RCC 7860 (cell line): ENCODE measurements at places on chromosomes 4 and X.

GRCh38 chr4:19194672-19195071, 1057.0 kb upstream of the SLIT2 start:
- no peak for DNase-seq

DNA sequence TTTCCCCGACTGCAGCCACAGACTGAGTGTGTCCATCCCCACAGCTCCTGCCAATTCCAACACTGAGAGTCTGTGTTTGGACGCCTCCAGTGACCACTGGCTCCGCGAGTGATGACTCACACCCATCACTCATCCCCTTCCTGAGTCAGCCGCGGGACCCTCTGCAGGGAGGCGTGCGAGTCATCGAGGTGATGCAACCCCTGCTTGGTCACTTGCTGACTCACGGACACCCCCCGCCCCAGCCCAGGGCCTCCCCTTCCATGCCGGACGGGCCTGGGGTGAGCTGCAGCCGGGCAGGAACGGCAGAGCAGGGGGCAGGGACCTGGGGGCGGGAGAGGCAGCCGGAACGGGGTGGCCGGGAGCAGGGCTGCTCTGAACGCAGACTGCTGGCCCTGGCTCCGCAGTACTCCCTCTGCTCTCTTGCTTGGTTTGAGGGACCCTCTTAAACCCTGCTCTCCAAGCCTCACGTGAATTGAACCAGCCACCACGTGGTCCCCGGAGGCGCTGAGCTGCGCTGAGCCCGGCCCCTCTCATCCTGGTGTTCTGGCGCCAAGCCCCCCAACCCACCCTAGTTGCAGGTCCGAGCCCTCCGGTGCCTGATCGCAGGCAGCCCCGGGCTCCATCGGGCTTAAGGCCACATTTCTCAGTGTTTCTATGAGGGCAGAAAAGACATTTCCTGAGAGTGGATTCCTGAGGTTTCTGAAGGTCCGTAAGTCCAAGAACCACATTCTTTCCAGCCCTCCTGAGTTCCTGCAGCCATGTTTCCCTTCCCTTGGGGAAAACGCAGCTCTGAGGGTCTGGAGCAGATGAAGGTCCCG, 32.4 kb downstream of the FGFRL1 start:
- peak; percentile 99 for DNase-seq

DNA sequence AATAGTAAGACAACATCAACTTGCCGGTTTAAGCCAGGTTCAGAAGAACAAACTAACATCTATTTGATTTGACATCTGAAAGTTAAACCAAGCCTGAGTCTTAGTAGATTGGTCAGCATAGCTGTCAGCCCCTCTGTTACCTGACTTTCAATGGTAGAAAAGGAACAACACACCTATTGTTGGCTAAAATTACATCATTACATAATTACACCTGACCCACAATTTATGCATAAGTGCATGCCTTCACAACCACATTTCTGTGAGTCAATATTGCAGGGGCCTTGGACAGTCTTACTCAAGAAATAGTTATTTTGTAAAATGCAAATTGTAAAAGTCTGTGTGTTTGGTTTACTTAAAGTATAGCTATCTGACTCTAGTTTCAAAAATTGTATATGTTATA, 36.2 kb downstream of the EGFL6 start:
- DNase-seq = no peak

DNA sequence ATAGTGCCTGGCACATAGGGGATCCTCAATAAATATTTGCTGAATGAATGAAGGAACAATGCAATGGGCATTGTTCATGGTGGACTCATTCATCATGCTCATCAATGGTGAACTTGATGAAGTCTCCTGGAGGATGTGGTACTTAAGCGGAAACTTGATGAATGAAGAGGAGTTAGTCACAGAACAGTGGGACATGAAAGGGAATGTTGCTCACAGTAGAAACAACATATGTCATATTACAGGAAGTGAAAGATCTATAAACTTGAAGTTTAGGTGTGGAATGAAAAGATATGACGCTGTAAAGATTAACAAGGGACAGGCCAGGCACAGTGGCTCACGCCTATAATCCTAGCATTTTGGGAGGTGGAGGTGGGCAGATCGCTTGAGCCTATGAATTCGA, 224.1 kb downstream of the PPP3CA start:
- no peak for DNase-seq

DNA sequence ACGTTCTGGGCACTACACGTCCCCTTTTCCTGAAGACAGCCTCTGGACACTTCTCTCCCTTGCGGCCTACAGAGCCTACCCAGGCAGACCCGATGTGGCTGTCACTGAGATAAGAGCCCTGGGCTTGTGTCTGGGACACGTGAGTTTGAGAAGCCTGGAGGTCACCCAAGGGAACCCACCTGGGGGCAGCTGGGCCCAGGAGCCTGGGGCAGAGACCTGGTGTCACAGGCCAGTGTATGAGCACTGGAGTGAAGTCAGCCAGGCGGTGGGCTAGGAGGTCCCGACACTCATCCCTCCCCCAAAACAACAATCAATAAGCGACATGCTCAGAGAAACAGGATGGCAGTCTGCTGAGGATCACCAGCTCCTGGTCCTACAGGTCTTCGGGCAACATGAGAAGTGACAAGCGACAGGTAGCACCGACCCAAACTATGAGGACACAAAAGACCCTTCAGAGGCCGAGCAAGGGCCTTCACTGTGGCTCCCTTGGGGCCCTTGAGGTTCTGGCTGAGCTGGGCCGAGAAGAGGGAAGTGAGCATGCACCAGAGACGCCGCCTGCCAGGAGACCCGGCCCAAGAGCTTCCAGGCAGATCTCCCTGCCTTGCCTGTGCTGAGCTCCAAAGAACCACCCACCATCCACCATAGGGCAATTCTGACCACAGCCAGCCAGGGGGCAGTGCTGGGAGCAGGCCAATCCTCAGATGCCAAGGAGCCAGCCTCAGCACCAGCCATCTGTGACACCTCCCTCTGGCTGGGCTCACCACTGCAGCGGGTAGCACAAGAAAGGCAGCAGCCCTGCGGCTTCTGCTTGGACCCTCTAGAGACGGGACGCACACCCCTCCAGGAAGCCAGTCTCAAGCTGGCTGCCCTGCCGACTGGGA, 11.0 kb upstream of the DUSP9 start:
- DNase-seq = peak; percentile 36

DNA sequence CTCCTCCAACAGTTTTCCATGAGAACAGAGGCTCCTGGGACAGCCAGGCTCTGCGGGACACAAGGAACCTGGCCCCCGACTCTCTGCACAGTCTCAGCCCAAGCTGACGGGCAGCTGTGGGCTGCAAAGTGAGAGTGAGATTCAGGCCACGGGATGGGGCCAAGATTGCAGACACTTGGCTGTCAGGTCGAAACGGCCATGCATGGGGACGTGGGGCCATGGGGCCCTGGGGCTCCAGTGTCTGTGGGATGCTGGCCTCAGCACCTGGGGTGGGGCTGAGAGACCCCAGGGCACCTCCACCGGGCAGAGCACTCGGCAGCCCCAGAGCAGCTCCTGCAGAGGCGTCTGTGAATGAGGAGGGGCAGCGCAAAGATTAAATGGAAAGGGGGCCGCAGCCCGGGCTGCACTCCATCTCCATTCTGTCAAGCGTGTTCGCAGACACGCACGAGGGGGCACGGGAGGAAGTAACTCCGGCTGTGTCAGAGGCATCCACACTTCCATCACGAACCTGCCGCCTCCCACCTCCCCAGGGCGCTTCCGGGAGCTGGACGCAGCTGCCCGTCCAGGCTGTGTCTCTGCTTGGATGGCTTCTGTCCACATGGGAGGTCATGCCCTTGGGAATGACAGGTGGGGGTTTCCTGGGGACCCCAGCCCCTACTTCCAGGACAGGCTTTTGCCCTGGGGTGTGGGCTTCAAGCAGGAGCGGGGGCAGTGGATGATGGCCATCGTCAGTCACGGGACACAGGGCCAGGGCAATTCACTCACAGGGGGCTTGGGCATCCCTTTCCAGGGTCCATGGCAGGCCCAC, 82.8 kb upstream of the NKX1-1 start:
- no peak for DNase-seq

GRCh38 chrX:57929373-57929772, 19.1 kb upstream of the ZXDA start:
- no peak for DNase-seq

DNA sequence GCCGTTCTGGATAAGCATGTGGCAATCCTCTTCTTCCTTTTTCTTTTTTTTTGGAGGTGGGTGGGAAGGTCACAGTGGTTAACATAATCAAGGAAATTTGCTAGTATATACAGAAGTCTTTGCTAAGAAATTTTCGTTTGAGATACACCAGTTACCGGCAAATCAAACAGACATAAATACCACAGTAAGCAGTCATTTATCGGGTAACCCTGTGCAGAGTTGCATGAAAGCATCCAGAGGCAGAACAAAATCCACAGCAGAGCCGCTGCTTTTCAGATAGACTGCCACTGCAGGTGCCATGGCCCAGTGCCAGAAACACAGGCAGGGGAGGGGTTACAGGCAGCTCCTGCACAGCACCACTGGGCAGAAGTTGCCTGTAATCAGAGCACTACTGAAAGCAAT, 179.1 kb upstream of the MAB21L2 start:
- DNase-seq = no peak

DNA sequence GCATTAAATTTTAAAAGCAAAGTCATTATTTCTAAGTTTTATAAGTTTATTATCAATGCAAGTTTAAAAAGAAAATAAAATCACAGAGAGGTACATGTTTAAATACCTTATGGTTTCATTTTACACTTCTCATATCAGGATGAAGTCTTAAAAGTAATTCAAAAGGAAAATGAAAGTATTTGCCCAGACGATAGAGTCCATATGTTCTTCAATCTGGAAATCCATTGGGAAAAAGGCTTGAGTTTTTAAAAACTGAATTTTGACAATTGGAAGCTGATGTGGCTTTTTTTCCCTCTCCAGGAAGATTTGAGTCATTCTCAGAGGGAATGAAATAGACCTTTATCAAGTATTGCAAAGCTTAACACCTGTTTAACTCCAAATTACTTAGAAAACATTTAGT, 37.1 kb downstream of the MAB21L2 start:
- DNase-seq = no peak

GRCh38 chrX:111470681-111471403, 40.6 kb upstream of the SERTM2 start:
- no peak for DNase-seq

DNA sequence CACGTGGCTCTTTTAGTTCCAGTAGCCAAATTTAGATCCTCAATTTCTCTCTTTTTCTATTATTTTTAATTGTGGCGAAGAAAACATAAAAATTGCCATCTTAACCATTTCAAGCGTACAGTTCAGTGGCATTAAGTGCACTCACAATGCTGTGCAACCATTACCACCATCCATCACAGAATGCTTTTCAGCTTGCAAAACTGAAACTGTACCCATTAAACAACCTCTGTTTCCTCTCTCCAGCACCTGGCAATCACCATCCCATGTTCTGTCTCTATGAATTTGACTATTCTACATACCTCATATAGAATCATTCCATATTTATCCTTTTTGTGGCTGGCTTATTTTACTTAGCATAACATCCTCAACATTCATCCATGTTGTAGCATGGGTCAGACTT, 74.9 kb downstream of the METTL14 start:
- DNase-seq = no peak

- no peak for DNase-seq
Measured at GRCh38 chr4:174549721-174550120, 27.4 kb upstream of the HPGD start.

DNA sequence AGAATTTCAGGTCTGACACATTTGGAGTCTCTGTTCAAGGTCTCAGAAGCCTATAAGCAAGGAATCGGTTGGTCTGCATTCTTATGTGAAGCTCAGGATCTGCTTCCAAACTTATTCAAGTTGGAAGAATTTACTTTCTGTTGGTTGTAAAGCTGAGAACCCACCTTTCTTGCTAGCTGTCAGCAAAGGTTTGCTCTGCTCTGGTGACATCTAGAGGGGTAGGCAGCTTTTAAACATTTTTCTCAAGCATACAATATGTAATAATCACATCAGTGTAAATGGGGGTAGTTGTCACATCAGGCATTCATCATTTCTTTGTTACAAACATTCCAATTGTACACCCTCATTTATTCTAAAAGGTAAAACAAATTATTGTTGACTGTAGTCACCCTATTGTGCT, 935.2 kb downstream of the TRAM1L1 start:
- no peak for DNase-seq

- no peak for DNase-seq
Measured at GRCh38 chr4:53905941-53906377, 158.4 kb downstream of the CHIC2 start.

- no peak for DNase-seq
Measured at GRCh38 chrX:21559417-21559816, 98.7 kb downstream of the KLHL34 start.

DNA sequence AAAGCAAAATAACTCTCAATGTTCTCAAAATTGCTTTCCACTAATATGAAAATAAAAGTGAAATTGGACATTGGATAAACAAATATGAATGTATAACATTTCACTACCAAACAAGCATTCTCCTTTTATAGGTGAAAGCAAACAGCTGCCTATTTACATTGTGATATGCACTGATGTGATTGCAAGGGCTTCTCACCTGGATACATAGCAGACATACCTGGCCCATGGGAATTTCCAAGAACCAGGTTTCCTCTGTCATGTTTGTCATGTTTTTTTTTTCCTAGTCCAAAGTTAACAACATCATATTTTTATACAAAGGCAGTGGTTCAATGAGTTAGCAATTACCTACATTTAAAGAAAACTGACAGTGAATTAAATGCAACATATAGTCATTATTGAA, 228.5 kb downstream of the ANKRD50 start:
- no peak for DNase-seq

- DNase-seq = no peak
Measured at GRCh38 chr4:102599886-102600285, 98.7 kb downstream of the NFKB1 start.

GRCh38 chr4:133588306-133588705, 439.2 kb downstream of the PCDH10 start:
- DNase-seq = no peak

- DNase-seq = no peak
Measured at GRCh38 chr4:123346330-123346940, 50.2 kb upstream of the SPRY1 start.

GRCh38 chrX:19673375-19674040, 158.2 kb upstream of the MAP3K15 start:
- peak; percentile 87 for DNase-seq

DNA sequence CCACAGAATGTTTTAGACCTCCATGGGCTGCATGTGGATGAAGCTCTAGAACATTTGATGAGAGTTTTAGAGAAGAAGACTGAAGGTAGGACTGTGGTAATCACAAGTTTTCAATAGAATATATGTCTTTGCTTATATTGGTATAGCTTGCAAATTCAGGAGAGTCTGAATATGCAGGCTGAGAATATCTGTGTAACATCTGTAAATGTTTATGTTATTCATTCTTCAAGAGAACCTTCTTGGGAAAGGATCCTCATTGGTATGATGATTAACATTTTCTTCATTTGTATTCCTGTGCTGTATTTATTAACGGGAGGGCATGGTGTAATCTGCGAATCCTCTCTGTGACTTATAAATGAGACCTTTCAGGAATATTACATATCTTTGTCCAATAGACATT, 52.1 kb upstream of the RHOH start:
- no peak for DNase-seq
